RWPE2 (cell line): ENCODE measurements at places on chromosomes 16 and 17.

DNA sequence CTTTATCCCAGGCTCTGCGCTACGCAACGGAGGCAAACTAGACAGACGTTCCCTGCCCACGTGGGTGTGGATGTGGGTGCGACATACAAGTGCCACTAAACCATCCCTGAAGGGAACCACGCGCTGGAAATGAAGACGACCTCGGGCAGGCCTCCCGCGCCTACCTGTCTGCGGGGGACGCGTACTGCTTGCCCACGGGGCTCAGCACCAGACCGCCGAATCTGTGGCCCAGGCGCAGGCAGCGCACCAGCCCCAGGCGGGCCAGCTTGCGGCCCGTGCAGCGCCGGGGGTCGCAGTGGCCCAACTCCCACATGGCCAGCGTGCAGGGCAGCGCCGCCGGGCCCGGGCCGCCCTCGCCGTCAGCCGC lies 480 bp downstream of the TSR3 start:
- no peak for DNase-seq

GRCh38 chr17:56074361-56074890 lies 78.8 kb upstream of the ANKFN1 start:
- no peak for DNase-seq

- no peak for DNase-seq
Observed at GRCh38 chr16:11417487-11417886, 72.2 kb downstream of the RMI2 start.

- DNase-seq, result no peak
Observed at GRCh38 chr17:12057520-12057919, 36.8 kb downstream of the MAP2K4 start.

DNA sequence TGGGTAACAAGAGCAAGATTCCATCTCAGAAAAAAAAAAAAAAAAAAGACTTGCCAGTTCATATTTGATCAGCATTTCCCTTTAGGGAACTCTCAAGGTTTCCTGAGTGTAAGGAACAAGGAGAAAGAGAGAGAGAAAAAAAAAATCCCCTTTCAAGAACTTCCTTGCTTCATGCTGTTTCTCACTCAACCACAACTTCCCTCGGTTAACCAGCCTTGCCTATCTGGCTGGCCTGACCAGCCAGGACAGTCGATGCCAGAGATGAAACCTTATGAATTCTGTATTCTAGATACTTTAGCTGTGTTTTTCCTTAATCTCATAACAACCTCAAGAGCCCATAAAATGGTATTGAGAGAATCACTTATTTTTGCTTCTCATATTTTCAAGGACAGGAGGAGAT lies 2.6 kb upstream of the N4BP1 start:
- no peak for DNase-seq

GRCh38 chr17:3592216-3592860 lies 16.9 kb downstream of the TRPV1 start:
- no peak for DNase-seq

GRCh38 chr16:9061358-9061813 lies 30.1 kb upstream of the HAPSTR1 start:
- no peak for DNase-seq

DNA sequence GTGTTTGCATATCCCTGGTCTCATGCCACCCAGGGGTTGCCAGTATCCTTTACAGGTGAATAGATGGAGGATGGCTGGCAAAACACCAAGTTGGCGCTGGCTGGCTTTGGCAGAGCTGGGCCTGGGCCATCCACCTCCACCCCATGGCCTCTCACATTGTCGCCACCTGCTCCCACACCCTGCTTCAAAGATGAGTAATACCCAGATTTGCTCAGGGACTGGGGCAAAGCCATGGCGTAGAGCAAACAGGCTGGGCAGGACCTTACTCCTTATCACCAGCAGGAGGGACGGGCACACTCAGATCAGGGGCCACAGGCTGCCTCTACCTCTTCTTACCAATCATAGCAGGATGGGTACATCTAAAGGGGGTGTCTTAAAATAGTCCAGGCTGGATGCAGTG lies 24.3 kb downstream of the PLA2G10 start:
- DNase-seq, result no peak

- DNase-seq, result no peak
Observed at GRCh38 chr17:50865868-50866260, 290 bp downstream of the TOB1 start.

- no peak for DNase-seq
Observed at GRCh38 chr17:56708670-56709410, 115.3 kb downstream of the NOG start.

DNA sequence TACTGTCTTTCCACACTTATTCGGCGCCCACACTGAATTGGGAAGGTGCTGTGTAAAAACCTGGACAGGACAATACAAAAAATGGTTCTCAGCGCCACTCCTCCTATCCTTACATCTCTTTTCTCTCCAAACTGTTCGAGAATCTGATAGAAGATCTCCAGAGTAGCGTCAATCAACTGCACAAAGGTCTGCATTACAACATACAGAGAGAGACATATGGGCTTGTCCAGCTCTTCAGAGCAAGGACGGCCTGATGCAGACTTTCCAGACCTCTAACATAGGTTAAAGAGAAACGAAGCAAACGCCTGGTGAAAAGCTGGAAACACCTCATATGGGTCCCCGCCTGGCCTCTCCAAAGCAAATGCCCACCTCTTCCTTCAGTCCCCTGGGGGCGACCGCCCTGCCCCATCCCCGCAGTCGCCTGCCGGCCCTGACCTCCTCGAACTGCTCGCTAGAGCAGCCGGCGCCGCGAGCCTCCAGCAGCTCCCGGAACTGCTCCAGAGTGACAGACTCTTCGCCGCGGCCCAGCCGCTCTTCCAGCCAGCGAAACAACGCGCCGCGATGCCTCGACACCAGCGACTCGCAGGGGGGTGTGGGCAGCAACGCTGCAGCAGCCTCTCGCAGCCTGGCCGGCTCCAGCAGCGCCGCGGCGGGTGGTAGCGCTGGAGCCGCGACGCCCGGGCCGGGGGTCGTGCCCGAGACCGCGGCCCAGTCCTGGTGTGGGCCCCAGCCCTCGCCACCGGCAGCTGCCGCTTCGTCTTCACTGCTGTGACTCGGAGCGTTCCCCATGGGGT lies 526 bp downstream of the ZZEF1 start:
- DNase-seq, result no peak

DNA sequence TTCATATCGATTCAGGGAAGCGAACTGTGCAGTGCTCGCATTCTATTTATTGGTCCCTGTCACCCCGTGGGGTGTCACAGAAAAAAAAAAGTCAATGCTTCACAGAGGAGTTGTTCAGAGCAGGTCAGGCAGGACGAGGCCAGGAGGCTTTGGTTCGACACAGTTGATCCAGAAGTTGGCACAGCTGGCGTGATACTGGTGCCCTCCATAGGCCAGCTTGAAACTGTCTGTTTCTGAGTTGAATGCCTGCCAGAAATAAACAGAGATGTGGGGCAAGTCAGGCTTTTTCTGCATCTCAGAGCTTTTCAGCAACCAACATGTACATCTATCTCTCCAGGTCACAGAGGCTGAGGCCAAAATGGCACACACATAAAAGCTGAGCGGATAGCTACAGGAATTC lies 29.1 kb downstream of the DUSP14 start:
- DNase-seq, result no peak

DNA sequence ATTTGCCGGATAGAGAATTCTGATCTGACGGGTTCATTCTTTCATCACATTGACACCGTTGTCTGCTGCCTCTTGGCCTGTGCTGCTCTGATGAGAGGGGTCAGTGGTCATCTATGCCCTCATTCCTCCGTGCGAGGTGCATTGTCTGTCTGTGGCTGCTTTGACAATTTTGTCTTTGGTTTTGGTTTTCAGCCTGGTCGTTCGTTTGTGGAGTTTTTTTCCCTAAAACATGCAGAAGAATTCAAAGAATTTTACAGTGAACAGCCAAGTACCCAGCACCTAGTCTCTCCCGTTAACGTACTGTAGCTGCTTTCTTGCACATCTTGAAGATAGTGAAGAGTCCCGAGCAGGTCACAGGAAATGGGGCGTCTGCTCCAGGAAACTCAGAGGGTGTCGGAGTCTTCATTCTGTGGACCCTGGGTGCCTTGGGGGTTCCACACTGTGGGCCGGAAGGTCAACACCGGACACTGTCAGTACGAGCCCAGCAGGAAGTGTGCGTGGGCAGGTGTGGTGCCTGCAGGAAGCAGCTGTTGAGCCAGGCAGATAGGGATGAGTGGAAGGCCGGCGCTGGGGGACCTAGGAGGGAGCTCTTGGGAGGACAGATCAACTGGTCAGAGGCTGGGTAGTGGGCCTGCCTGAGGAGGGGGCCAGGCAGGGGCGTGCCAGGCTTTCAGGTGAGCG lies 28.2 kb downstream of the CRAMP1 start:
- no peak for DNase-seq
